Stimulated activated CD8-positive, alpha-beta memory T cell treated with anti-CD3 and anti-CD28 coated beads, Interleukin-7, amount 100 ng/mL, for 1 hour (primary cell): ENCODE measurements at places on chromosomes 3 and 15.

- no peak for DNase-seq
Measured at GRCh38 chr3:22893644-22894325, 309.3 kb upstream of the UBE2E2 start.

DNA sequence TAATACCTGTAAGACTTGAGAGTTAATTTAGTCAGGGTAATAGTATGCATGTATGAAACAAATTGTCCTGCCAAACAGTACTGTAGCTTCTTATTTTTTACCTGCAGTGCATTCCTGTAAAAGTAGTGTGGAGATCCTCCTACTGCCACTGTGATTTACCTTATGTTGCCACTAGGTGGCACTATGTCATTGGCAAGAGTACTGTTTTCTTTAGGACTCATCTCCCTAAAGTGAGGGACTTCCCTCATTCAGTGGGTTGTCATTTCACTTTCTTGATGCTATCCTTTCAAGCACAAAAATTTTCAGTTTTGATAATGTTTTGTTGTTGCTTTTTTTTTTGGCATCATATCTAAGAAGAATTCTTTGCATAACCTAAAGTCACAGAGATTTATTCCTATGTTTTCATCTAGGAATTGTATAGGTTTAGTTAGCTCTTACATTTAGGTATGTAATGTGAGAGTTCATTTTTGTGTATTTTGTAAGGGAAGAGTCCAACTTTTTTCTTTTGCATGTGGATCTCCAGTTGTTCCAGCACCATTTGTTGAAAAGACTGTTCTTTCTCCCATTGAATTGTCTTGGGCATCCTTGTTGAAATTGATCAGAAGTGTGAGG lies 105.7 kb downstream of the AKAP13 start:
- peak; percentile 22 for DNase-seq

DNA sequence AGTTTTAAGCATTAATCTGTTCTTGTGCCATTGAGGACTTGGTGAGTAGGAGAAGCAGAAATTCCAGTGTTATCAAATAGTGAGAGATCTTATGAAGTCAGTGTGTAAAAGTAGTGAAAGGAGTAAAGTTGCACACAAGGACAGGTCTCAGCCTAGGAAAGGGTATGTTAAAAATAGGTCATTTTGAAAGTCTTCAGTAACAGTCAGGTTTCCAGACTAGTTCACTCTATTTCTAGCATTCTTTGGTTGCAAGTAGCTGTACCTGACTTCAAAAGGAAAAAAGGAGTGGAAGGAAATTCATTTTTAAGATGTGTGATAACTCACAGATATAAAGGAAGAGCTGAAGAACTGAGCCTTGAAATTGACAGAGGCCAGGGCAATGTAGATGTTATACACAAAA lies 250.1 kb upstream of the SATB1 start:
- no peak for DNase-seq

- no peak for DNase-seq
Measured at GRCh38 chr15:92840149-92840548, 60.0 kb upstream of the CHD2 start.

DNA sequence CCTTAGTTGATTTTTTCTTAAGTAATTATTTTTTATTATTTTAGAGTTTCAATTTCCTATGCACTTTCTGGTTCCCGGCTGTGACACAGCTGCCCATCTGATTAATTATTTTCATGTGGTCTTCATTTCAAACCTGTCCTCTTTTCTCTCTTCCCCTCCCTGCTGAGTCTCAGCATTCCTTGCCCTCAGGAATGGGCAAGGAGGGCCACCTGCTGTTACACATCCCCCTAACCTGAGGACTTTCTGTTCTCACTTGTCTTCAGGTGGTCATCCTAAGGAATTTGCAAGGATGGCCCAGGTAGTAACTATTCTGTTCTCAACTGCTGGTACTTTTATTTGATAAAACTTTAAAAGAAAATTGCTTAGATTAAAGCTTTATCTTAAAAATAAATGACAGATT lies 545.0 kb downstream of the OTOL1 start:
- DNase-seq: no peak

DNA sequence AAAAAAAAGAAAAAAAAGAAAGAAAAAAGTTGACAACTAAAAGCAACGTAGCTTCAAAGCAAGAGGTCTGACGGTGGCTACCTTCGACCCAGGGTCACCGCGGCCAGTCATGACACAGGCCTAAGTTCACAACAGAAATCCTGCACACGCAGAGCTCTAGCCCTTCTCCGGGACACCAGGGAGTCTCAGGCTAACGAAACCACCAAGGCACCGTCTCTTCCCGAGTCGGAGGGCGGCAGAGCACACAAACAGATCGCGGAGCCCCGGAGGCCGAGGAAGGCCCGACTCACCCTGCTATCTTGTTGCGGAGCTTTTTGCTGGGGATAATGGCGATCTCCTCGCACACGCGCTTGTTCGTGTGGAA lies 584 bp downstream of the RPS17 start:
- no peak for DNase-seq

DNA sequence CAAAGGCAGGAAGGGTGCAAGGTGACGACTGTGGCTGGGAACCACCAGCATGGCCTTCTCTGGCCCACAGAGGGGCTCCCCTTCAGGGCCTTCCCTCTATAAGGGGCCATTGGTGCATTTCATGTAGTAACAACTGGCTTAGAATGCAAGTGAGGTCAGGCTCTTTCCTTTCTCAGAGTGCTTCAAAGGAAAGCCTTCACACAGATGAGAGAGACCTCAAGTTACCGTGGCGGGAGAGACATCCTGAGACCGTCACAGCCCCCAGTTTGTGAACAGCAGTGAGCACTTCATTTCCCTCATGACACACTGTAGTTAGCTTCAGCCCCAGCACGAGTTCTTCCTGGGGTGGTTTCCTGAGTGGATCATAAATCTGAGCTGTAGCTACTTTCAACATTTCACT lies 96.6 kb upstream of the LIMD1 start:
- DNase-seq: peak; percentile 2

GRCh38 chr15:69585937-69586336 lies 133.3 kb downstream of the RPLP1 start:
- DNase-seq: no peak

- DNase-seq: no peak
Measured at GRCh38 chr15:52419494-52419893, 109.2 kb downstream of the MYO5A start.

- DNase-seq: no peak
Measured at GRCh38 chr3:156978481-156978961, 152.4 kb downstream of the LEKR1 start.

DNA sequence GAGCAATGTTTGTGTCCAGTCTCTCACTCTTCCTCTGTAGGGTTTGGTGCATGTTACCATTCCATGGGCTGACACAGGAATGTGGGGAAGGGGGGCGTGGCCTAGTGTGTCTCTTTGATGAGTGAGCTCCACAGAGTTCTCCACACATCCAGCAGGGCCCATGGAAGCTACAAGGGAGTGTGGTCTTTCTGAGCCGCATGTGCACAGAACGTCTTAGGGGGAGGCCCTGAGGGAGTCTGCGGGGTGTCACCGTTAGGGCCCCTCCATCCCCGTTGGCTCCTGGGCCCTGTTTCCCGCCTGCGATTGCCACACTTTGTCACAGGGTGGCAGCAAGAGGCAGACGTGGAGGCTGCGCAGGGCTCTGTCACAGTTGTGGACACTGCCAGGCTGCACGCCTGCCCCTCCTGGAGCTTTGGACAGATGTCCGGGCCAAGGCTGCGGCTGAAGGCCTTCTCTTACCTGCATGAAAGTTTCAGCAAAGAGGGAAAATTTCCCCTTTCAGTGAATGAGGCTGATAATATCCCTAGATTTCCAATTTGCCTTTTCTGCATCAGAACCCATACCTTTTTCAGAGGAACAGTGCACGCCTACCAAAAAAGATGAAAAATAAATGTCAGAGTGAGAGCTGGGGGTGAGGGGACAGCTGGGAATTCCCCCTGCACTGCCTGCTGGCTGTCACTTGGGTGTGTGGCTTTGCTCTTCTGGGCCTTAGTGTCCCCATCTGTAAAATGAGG lies 24.3 kb downstream of the CACNA2D3 start:
- DNase-seq: no peak

GRCh38 chr3:23017801-23018200 lies 185.3 kb upstream of the UBE2E2 start:
- DNase-seq: no peak

DNA sequence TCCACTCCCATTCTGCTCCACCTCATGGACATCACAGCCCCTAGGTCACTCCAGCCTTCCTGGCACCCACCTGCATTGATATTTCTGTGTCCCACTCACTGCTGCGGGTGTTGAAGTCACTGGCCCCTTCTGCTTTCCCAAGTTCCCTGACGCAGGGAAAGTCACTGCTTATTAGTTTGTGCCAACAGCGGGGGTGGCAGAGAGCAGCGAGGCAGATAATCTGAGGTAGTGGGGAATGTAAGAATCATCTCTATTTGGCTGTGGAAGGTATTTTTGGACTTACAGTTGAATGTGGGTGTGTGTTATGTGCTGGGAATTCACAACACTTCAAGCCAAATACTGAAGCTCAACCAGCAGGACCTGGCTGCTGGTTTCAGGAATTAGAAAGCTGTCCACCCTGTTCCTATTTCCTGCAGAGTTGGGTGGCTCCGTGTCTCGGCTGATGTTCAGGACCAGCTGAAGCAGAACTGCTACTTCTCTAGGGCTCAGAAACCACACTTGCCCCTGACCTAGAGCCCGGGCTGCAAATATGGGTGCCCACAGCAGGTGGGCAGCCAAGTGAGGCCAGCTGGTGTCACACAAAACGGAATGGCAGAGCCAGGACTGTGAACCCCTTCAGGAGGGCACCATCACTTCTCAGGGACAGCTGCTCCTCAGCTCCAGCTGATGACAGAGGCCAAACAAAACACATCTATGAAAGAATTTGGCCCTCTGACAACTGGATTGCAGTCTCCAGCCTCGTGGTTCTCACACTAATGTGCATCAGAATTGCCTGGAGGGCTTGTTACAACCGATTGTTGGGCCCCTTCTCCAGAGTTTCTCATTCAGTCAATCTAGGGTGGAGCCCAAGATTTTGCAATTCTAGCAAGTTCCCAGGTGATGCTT lies 57.7 kb downstream of the SEMA5B start:
- no peak for DNase-seq

- DNase-seq: no peak
Measured at GRCh38 chr15:69921626-69922619, 175.8 kb downstream of the TLE3 start.

GRCh38 chr3:50274371-50275104 lies 4.3 kb upstream of the LSMEM2 start:
- no peak for DNase-seq

DNA sequence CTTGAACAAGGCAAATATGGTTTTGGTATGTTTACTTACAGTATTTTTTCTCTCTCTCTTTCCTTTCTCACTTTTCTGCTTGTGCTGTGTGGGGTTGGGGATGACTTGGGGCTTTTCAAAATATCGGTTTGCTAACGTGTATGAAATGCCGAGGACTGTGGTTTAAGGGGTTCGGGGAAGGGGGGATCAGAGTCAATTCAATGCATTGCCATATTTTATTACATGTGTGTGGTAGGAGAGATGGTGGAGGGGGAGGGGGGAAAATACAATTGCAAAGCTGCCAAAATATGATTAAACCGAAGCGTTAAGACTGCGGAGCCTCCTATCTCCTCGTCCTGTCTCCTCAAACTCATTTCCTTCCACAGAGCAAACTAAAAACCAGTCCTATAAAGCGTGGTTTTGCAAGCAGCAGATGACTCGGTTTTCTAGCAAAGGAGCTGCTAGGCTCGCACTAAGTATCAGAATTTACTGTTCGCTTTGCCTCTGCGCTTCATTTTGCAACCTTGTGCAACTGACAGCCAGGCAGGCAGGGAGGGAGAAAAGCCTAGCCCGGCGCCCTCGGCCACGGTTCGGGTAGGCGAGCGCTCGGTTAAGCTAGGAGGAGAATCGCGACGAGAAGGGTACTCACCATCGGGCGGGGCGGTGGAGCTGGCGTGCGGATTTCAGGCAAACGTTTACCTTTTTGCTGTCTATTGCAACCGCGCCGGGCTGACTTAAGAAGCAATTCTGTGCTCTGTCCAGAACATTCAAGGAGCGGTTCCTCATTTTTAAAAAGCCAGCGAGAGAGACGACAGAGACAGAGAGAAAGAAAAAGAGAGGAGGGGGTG lies 4.0 kb upstream of the NR2F2 start:
- no peak for DNase-seq

- DNase-seq: no peak
Measured at GRCh38 chr3:170027233-170028102, 10.3 kb upstream of the GPR160 start.
